Right hindlimb (tissue), 1 donor: ENCODE measurements at places on chromosomes 7 and 10.

- no peak for DNase-seq
Measured at GRCh38 chr7:6166443-6166891, 106.0 kb downstream of the CYTH3 start.

GRCh38 chr10:112716076-112716475 is 234.0 kb upstream of the TCF7L2 start:
- DNase-seq, result no peak

DNA sequence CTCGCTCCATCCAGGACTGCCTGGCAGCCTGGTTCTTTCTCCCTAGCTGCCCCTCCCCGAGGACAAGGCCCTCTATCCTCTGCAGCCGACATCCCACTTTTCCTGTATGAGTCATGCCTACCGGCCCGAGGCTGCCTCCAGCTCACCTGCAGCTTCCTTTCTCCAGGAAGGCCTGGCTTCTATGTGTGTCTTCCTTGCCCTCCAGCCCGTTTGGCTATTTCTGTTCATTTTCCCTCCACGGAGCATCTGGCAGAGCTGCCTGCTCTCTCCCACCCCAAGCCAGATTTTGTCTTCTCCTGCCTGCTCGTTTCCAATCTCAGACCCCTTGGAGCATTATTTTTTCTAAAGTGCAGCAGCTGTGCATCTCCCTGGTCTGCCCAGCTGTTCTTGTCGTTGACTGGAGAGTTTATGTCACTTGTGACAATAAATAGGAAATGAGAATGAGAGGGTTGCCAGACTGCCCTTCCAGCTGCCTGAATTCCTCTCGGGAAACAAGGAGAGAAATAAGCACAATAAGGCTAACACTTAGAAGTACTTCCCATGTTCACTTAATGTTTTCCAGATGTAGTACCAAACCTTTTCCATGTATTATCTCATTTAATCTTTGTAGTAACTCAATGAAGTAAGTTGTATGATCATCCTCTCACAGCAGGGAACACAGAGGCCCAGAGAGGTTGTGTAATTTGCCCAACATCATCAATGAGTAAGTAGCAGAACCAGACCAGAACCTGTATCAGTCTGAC is 19.7 kb downstream of the UBTD1 start:
- DNase-seq, result peak; percentile 79

DNA sequence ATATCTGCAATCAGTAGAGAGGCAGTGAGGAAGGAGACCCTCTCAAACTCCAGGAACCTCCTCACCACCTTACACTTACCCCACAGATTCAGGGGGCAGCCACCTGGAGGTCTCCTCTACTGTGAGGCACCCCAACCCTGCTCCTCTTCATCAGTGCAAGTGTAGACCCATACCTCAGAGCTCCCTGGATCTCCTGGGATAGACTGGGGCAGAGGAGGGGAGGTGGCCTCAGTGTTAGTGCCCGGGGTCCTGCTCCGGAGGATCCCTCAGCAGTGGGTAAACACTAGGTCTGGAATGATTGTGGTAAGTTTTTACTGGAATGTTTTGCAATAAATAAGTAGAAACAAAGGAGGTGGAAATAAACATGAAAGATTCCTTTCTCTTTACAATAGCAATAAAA is 31.1 kb downstream of the ANTXRL start:
- DNase-seq, result no peak

- no peak for DNase-seq
Measured at GRCh38 chr10:88820748-88821401, 18.3 kb downstream of the LIPM start.

- DNase-seq, result peak; percentile 39
Measured at GRCh38 chr7:1555046-1555812, 776 bp downstream of the TMEM184A start.

GRCh38 chr7:156897673-156898072 is 4.7 kb upstream of the LMBR1 start:
- no peak for DNase-seq

DNA sequence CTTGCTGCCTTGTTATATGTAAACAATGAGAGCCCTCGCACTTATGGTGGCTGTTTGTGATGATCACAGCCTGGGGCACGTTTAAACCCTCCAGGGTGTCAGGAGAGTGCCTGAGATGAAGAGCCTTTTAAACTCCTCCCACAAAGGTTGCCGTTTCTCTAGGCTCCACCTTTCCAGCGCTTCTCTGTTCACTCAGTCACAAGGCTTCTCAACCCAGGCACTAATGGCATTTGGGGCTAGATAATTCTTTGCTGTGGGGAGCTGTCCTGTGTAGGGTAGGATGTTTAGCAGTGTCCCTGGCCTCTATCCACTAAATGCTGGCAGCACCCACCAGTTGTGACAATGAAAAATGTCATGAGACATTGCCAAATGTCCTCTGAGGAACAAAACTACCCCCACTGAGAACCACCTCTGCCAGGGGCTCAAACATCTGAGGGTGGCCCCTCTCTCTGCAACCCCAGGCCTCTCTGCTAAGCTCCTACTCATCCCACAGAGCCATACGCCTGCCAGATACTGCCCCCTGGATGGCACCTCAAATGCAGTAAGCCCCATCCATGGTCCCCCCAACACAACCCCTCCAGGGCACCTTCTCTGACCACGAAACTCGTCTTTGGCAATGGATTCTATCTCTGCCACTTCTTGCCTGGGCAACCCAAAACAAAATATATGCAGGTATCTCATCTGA is 144.3 kb upstream of the ZMIZ1 start:
- no peak for DNase-seq

GRCh38 chr10:123038782-123039631 is 30.2 kb downstream of the ACADSB start:
- DNase-seq, result no peak

DNA sequence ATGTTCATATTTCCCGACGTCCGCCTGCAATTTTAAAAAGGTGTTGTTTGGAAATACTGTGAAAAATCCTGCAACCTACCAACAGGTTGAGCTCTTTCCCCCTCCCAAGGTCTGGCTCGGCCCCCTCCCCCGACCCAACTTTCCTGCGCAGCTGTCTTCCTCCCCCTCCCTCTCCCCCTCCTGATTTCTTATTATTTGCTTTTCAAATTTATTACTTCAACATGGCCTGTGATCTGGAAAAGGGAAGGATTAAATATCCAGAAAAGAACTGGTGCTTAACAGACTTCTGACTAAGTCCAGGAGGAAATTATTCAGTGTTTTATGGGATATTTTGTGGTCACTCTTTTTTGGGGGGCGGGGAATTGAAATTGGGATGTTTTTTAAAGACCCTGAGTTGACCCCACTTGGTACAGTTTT is 2.4 kb downstream of the ARID5B start:
- no peak for DNase-seq

GRCh38 chr7:46610746-46611145 is 689.7 kb upstream of the IGFBP3 start:
- no peak for DNase-seq

DNA sequence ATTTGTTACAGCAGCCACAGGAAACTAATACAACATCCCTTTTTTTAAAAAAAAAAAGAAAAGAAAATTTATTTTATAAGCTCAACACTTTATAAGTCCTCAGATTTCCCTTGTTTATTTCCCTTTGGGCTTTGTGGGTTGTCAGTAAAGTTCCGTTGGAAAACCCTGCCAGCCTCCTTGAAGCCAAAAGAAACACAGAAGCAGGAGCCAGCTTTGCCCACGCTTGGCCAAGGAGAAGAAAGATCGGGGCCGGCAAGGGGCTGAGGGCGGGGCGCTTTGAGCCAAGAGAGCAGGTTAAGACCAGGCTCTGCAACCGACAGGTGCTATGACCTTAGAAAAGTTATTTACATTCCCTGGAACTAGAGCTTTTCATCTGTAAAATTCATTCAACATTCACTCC is 72.7 kb downstream of the RGS10 start:
- no peak for DNase-seq

- no peak for DNase-seq
Measured at GRCh38 chr10:95542330-95542729, 18.8 kb downstream of the SORBS1 start.

DNA sequence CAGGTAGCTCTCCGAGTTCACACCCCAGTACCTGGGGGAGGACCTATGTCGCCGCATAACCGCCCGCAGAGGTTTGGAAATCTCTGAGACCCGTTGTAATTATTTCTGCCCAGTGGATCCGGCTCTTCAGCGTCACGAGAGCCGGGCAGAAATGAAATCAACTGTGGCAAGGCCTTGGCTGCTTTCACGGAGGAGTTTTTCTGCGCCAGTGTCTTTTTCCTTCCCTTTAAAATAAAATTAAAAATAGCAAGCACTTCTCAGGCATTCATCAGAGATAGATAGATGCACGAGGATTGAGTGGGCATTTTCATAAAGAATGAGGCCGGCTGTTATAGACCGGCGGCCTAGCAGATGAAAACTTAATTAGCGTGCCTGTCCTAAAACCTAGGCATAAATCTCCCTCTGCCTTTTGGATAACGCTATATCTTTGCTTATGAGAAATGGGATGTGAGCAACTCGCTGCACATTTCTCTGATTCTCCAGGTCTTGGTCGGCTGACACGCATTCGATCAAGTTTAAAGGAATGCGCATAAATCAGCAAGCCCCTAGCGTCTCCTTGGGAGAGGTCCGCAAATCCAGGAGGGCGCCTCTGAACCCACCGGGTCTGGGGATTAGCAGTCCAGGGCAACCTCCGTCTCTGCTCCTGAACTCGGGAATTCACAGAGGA is 6.4 kb downstream of the HOXA13 start:
- peak; percentile 31 for DNase-seq
